Activated T-cell treated with anti-CD3 and anti-CD28 coated beads for 24 hours (primary cell): ENCODE measurements at places on chromosomes 1 and 21.

GRCh38 chr21:37749132-37749531 is 167.1 kb downstream of the KCNJ6 start:
- DNase-seq: no peak

DNA sequence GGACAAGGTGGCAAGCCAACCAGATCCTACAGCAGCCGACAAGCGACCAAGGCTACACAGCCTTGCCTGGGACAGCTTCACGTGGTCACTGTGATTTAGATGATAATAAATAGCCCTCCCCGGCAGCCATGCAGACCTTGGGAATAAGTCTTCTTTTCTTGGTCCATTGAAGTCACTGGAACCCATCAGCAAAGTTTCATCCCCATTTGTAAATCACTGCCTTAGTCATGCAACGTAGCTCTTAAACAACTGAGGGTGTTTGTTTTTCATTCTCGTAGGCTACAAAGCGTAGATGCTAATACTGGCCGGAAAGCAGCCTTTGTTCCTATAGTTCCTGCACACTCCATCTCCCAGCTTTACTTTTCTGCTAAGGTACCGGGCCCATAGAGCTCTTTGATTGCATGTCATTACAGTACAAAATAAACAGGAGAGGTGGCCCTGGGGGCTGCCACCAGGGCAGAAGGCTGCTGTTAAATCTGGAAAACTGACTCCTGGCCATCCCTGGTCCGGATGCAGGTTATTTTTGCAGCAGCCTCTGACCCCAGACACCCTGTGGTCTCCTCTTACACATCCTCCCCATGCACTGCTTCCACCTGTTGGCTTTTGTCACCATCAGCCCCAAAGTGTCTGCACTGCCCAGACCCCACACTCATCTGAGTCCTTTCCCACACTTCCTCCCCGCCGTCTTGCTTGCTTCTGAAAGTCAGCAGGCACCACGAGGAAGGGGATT is 105.5 kb downstream of the TOMM20 start:
- no peak for DNase-seq

GRCh38 chr1:66217021-66217420 is 316.9 kb upstream of the SGIP1 start:
- DNase-seq: no peak

GRCh38 chr21:29237110-29238052 is 61.3 kb upstream of the BACH1 start:
- no peak for DNase-seq

GRCh38 chr1:243269461-243269801 is 13.6 kb downstream of the SDCCAG8 start:
- no peak for DNase-seq

GRCh38 chr1:66731170-66731865 is 20.9 kb upstream of the DYNLT5 start:
- no peak for DNase-seq

DNA sequence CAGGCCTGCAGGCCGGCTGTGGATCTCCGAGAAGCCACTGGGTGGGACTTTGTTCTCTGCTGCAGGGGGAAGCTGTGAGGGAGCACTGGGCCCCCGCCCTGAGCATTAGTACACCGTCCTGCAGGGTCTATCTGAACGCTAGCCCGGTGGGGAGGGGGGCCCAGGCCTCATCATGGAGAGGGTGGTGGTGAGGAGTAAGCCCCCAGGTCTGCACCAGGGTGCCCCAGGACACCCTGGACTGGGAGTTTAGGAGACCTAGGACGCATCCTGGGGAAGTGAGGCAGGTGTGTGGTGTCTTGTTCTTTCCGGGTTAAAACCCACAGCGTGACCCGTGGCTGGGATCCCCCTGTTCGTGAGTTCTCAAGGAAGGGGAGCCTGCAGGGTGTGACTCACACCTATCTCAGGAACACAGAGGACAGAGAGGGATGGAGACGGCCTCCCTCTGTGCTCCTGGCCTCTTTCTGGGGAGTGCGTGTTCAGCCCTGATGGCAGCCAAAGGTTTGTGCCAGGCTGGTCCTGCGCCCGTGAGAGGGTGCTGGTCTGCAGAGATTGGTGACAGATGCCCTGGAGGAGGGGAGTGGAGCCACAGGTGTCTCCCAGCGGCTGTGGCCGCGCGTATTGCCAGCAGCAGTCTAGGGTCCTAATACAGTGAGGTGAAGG is 44.8 kb downstream of the AGPAT3 start:
- DNase-seq: no peak

GRCh38 chr1:94953107-94953506 is 26.2 kb upstream of the CNN3 start:
- no peak for DNase-seq

DNA sequence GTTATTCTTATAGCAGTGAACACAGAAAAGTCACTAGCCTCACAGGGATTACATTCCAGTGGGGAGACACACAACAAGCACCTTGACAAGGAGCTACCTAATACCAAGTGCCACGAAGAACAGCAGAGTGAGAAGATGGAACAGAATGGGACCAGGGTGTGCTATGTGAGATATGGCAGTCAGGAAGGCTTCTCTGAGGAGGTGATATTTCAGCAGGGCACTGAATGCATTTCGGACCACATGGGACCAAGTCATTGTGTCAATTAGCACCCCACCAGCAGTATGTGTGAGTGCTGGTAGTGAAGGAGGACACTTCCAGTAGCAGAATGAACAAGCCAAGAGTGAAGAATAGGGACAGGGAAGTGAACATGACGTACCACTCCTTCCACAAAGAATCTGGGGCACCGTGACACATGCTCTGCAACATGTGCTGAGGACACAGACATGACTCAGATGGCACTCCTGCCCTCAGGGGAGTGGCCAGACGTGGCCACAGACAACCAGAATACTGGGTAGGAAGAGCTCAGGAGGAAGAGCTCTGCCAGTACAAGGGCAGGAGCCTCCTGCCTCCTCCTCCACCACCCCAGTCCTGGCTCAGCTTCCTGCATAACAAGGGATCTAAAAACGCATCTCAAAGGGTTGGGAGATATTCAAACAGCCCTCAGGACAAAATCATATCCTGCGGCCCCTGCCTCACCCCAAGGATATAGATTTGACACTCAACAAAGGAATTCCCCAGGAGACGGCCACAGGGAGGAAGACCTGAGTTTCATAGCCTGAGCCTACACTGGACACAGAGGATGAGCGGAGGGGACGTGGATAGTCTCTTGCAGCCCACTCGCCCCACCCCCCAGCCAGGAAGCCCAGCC is 102.5 kb downstream of the TRABD2B start:
- no peak for DNase-seq

- no peak for DNase-seq
Observed at GRCh38 chr1:48215889-48216288, 6.6 kb upstream of the SLC5A9 start.

DNA sequence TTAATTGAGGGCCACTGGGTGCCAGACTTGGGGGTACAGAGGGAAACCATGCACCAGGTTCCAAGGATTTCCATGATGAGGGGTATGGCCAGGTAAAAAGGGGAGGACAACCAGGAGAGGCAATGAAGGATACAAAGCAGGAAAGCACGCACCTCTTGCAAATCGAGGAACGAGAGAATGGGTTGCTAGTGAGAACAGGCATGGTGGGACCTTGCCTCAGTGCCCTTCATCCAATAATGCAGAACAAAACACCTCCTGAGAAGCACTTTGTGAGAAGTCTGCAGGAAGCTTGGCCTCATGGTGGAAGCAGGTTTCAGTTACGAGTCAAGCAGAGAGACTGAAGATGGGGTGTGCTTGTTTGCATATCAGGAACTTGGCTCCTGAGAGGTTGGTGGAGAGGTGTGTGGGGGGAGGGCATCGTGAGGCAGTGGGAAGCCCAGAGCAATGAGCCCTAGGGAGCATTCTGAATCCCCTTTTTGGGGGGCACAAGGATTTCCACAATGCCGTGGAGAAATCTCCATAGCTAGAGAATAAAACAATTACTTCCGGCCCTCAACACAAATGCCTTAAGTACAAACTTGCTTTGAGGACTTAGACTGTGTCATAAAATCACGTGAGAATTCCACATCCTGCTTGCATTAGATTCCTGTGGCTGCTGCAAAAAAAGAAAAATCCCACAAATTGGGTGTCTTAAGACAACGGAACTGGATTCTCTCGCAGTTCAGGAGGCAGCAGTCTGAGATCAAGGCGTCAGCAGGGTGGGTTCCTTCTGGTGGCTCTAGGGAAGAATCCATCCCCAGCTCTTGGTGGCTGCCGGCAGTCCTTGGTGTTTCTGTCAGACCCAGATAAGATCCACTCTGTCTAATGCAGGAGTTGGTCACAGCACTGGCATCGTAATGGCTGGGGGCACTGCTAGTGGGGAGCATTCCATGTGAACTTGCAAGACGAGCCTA is 54.9 kb upstream of the BACE2 start:
- no peak for DNase-seq

- no peak for DNase-seq
Observed at GRCh38 chr1:161981735-161982506, 41.7 kb downstream of the OLFML2B start.

- DNase-seq: no peak
Observed at GRCh38 chr21:45908536-45909237, 72.9 kb upstream of the COL6A1 start.

DNA sequence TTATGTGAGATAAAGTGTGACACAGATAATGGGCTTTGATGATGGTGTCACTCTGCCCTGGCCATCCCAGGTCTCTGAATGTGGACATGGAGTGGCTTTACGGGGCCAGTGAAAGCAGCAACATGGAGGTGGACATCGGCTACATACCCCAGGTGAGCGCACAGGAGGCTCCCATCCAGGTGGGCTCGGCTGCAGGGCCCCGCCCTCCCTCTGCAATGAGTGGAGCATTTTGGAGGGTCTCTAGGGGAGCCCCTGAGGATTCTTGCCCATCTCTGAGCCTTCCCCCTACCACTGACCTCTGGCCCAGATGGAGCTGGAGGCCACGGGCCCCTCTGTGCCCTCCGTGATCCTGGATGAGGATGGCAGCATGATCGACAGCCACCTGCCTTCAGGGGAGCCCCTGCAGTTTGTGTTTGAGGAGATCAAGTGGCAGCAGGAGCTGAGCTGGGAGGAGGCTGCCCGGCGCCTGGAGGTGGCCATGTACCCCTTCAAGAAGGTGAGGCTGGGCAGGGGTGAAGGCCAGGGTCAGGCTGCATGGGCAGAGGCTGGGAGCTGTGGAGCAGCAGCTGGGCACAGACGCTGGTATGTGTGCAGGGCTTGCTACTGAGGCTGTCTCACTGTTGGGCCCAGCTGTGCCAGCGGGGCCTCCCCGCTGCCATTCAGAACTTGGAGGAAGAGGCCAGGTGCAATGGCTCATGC is 8.2 kb upstream of the MTFR1L start:
- DNase-seq: no peak

DNA sequence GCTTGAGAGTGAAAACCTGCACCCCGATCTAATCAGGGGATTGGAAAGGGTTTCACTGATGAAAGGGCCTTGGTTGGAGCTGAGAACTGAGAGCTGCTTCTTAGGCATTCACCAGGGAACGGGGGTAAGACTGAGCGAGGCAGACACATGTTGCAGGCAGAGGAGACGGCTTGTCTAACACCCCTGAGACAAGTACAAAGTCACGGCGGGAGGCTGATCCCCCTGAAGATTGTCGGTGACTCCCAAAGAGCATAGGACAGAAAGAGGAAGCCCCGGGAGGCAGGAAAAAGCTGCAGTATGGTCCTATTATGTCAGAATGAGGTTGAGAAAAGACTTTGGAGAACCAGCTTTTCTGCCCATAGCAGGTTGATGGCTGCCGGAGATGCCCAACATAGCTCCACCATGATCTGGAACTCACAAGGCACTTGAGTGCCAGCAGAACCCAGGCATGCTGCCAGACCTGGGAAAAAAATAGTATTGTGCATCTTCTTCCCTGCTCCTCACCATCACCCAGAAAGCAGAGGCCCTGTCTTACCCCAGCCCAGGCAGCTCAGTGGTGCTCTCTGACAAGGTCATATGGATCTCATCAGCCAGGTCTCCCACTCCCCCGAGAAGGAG is 463.9 kb upstream of the PROX1 start:
- DNase-seq: no peak

GRCh38 chr21:39258207-39258606 is 55.2 kb downstream of the BRWD1 start:
- DNase-seq: no peak

GRCh38 chr1:155892796-155893195 is 18.4 kb downstream of the RIT1 start:
- no peak for DNase-seq

GRCh38 chr1:232940262-232940661 is 10.1 kb upstream of the NTPCR start:
- no peak for DNase-seq
